ENCODE measurements at places on chromosomes 6 and 20.

DNA sequence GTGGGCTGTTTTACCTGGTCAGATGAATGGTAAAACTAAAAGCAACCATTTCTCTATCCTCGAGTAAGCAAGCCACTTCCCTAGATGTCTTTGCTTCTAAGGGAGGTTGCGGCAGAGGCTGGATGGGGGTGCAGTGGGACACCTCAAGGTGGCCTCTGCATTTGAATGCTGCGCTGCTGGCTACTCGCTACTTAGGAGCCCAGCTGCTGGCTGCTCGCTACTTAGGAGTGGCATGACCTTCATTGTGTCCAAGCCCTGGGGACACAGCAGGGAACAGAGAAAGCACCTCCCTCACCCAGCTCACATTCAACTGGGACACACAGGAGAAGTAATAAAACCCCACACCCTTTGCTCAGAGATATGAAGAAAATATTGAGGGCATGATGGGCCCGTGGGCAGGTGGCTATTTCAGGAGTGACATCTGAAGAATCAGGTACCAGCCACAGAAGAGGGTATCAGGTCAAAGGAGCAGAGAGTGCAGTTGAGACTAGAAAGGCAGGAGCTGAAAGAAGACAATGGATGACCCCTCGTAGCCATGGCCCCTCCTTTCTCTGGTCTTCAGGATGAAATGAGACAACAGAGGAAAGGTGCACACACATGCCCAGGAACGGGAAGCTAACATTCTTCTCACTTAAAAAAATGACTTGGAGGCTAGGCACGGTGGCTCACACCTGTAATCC, 149.4 kb downstream of the ZMYND8 start:
- DNase-seq = no peak

GRCh38 chr6:68527691-68528090, 107.4 kb upstream of the ADGRB3 start:
- DNase-seq = no peak

GRCh38 chr6:72946774-72947173, 278.5 kb downstream of the KHDC1L start:
- no peak for DNase-seq

GRCh38 chr6:4879741-4880275, 103.6 kb downstream of the CDYL start:
- DNase-seq = no peak

- no peak for DNase-seq
These were observed 32.5 kb downstream of the NT5E start for GRCh38 chr6:85482206-85482904.
